Activated naive CD4-positive, alpha-beta T cell treated with anti-CD3 and anti-CD28 coated beads, Interleukin-2, amount 50 U/mL, for 16 hours (primary cell): ENCODE measurements at places on chromosomes 2 and 18.

DNA sequence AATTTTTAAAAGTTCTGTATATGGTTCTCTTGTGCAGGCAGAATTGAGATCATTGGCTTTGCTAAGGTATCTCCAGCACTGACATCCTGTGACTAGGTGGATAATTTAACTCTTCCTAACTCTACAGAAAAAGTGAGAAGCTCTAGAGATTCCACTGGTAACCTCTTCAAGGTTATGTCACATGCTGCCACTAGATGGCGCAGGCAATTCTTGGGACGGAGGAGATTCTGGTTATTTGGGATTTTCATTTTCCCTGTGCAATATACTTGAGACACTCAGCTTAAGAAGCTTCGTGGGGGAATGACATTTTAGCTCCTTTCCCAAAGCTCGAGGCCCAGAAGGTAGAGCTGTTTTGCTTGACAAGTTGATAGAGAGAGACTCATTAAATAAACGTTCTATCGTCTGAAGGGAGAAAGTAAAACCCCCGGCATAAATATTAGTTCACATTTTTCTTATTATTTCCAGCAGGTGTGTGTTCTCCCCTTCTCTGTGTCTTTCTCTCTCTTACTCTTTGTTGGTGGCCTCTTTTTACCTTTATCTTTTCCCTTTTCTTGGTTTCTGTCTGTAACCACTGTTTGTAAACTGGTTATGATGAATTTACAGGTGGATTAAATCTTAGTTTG, 26.6 kb upstream of the LANCL1 start:
- DNase-seq = no peak

DNA sequence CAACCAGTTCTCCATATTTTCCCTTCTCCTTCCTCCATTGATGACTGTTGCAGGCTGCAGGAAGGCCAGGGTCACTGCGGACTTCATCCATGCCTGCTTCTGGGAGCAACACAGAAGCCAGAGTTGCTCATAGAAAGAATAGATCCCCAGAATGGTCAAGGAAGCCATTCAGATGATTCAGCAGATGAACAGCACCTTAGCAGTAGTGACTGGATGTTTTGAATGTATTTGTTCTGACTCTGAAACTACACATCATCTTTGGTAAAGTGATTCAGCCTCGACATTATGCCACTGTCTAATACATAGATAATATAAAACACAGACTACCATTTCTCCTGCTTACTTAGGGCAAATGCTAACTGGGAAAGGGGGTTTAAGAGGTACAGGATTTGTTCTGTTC, 411.6 kb downstream of the RND3 start:
- no peak for DNase-seq

DNA sequence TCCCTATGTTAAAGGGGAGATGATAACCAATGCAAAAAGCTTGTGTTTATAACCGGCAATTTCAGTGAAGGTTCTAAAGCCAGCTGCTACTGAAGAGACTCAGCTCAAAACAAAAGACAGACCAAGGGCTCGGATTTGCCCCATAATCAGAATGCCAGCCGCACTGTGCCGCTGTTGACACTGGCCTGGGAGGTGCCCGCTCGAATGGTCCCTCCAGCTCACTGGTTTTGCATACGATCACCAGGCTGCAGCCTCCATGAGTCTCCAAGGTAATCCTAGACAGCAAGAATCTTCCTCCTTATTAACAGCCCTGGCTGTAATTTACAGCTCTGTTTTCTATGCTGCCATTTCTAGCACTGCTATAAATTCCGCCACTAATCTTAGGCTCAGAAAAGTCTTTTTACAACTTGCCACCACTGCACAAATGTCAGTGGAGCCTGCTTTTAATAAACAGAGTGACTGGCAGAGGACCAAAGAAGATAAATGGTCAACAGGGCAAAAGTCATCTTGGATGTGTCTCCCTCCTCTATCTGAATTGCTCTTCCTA, 155.7 kb upstream of the SH3BP4 start:
- DNase-seq = no peak

GRCh38 chr18:55577812-55578539, 10.0 kb downstream of the TCF4 start:
- DNase-seq = no peak
